Psoas muscle (tissue), 8 donors: ENCODE measurements at places on chromosomes 11 and 22.
A peak's percentile ranks its signal among the peaks of the same experiment; 100 is the strongest.

DNA sequence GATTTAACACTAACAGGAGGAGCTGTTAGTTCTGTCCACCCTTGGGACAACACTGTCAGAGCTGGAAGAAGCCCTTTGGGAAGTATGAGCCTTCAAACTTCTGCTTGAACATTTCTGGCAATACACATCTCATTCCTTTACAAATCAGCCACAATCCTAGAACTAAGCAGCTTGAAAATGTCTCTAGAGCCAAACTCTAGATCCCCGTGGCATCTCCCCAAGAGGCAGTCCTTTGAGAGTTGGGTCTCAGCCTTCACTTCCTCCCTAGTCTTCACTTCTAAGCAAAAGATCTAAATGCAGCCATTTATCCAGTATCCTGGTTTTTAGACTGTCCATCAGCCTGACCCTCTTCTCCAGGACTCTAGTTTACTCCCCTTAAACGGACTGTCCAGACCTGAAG is 26.9 kb downstream of the ARFGAP2 start:
- no peak for DNase-seq

- no peak for DNase-seq
Measured at GRCh38 chr11:127109796-127110480, 109.4 kb upstream of the KIRREL3 start.

DNA sequence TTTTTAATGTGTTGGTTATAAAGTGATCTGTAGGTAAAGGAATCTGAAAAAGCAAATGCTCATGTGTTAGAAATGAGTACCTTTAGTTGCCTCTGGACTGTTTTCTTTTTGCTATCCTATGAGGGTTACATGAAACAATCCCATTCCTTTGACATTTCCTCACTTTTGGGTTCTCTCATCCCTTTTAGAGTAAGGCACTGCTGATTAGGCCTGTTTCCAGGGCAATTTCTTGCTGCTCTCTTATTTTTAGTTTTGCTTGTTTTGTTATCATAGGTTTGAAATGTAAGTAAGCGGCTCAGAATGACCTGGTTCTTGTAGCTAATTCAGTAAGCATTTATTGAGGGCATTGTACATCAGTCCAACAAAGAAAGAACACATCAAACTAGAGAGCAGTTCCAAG is 138.9 kb downstream of the DDX10 start:
- DNase-seq: no peak

- DNase-seq: no peak
Measured at GRCh38 chr11:75667255-75667830, 1.5 kb downstream of the MAP6 start.

DNA sequence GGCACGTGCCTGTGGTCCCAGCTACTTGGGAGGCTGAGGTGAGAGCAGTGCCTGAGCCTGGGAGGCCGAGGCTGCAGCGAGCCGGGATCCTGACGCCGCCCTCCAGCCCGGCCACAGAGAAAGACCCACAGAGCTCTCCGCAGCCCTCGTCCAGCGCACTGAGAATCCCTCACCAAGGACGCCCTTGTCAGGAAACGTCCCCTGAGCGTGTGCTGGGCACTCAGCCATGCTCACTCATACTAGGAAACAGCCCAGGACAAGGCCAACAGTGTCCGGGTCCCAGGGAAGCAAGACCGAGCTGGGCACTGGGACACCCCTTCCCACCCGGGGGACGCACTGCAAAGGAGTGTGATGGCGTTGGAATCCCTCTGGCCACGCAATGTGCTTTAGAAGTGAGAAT is 14.5 kb downstream of the DEAF1 start:
- no peak for DNase-seq

DNA sequence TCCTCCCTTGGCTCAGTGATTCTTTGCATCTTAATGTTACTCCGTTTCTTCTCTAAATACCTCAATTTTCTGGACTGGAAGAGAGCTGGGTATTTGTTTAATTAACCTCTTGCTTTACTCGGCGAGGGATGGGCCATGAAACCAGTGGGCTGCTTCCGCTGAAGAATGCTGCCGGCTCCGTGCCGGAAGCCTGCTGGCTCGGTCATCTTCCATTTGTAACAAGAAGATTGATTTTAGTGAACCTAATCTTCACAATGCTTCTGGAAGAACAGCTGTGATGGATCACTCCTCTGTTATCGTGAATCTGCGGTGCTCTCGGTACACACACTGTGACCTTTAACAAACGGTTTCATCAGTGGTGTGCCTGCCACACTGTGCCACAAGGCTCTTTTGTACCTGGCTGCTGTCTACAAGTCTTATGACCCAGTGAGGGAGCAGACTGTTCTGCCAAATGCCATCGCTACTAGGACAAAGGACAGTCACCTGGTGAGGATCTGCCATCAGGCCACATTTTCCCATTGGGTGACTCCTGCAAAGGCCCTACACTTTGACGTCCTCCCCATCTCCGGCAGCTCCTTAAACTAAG is 25.3 kb upstream of the PARVB start:
- peak; percentile 63 for DNase-seq

DNA sequence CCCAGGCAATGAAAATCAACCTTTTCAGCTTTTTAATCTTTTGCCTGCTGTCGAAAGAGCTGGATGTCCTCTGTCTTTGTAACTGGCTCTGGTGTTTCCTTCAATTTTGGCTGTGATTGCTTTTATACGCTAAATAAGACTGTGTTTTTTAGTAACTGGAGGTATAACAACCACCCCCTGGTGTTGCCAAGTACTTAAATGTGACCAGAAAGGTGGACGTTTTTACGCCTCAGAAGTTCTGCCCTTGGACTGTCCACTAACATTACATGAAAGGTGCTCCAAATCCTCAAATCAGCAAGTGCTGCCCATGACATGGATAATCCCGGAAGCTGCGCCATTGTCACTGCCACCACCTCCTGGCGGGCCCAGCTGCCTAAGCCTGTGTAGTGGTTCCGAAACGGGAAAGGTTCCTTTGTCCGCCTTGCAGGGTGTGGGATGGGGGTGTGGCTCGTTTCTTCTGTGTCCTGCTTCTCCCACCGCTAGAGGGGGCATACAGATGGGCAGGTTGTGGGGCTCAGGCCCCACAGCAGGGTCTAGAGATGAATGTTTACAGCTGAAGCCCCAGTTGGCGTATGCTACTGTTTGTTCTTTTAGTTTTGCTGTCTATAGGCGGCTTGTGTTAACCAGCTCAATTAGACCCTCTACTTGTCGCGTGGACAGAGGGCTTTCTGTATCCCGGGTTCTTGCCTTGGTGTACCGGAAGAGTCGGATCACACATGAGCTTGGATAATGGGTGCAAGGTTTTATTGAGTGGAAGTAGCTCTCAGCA is 82.2 kb upstream of the SEPTIN5 start:
- no peak for DNase-seq

GRCh38 chr11:32118025-32118974 is 27.4 kb downstream of the RCN1 start:
- no peak for DNase-seq

GRCh38 chr11:113188371-113188834 is 126.0 kb upstream of the TTC12 start:
- no peak for DNase-seq

GRCh38 chr11:11169715-11170351 is 183.2 kb downstream of the CSNK2A3 start:
- no peak for DNase-seq

DNA sequence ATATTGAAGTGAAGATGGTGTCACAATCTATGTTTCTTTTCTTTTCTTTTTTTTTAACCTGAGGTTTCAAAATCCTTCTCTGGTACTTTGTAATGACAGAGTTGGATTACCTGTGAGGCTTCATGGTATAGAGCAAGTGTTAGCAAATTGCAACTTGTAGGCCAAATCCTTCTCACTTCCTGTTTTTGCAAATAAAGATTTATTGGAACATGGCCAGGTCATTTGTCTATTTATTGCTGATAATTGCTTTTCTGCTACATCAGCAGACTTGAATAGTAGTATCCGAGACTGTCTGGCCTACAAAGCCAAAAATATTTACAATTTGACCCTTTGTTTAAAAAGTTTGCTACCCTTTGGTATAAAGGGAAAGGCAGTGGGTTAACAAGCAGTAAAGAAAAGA is 1059.4 kb upstream of the CCDC90B start:
- no peak for DNase-seq

DNA sequence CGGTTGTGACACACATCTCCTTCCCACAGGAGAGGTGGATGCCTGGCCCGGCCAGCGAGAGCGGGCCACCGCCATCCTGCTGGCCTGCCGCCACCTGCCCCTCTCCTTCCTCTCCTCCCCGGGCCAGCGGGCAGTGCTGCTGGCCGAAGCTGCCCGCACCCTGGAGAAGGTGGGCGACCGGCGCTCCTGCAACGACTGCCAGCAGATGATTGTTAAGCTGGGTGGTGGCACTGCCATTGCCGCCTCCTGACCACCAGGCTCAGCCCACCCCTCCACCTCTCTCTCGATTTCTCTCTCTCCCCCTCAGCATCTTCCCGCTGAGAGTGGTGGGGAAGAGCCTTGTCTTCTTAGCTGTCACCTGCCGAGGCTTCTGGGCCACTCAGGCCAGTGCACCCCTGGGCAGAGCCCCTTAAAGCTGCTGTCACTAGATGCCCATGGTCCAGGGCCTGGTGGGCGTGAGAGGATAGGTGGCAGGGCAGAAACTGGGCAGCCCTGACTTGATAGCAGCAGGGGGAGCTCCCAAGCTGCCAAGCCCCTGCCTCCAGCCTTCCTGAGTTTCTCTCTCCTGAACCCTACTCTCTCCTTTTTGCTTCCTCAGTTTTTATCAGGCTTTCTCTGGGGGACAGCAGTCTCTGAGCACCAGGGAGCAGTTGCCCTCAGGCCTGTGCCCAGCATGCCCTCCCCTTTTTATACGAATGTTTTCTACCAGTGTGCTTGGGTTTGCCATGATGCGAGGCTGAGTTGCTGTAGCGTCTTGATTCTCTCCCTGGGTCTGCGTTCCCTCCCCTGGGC is 9.3 kb downstream of the SHISA8 start:
- DNase-seq: peak; percentile 45

DNA sequence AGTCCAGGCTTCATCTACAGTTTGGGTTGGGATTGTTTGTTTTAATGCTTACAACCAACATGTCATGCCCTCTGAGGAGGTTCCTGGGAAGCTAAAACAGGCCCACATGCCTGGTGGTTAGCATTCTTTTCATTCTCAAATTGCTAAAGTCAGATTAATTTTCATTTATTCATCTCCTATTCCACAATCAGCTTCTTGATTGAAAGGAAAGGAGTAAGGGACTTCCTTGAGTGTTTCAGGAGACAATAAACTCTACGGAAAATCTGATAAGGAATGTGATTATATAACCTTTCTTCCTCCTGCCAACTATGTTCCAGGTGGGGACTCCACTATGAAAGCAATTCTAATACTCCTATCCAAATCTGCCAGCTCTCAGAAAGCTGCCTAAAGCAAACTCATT is 30.8 kb downstream of the MRTFA start:
- no peak for DNase-seq

GRCh38 chr11:117575856-117576255 is 221.2 kb downstream of the DSCAML1 start:
- DNase-seq: no peak

- no peak for DNase-seq
Measured at GRCh38 chr11:44493383-44493782, 72.1 kb upstream of the CD82 start.

GRCh38 chr11:14927146-14927545 is 35.1 kb upstream of the CYP2R1 start:
- DNase-seq: no peak

DNA sequence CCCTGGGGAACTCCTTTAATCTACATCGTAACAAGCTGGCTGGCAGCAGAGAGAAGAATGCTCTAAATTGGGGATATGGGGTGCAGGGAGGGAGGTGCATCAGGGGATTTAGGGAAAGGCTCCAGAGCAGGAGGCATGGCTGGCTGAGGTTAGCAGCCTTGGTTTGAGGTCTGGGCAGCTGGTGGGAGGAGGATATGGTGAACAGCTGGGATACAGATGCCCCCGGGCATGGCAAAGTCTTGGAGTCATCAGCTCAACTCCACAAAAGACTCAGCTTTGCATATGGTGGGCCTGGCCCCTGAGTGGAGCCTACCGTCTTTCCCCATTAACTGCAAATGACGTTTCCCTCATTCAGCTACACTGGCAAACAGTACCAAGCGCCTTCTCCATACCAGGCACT is 5.4 kb downstream of the FAM83F start:
- DNase-seq: no peak

GRCh38 chr11:4006946-4007680 is 87.5 kb upstream of the RRM1 start:
- no peak for DNase-seq

DNA sequence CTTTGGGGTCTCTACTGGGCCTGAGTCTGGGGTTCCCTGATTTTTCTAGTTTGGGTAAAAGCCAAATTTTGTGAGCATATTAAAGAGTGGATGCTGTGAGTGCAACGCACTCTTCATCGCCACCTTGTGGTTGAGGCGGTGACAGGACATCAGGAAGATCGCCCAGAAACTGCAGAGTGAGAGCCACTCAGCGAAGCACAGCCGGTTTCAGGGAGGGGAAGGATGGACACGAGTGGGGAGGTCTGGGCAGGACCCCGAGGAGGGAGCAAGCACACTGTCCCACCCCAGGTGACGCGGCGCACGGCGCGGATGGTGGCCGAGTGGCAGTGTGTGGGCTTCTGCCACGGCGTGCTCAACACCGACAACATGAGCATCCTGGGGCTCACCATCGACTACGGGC is 9.1 kb downstream of the SELENOO start:
- DNase-seq: peak; percentile 69

DNA sequence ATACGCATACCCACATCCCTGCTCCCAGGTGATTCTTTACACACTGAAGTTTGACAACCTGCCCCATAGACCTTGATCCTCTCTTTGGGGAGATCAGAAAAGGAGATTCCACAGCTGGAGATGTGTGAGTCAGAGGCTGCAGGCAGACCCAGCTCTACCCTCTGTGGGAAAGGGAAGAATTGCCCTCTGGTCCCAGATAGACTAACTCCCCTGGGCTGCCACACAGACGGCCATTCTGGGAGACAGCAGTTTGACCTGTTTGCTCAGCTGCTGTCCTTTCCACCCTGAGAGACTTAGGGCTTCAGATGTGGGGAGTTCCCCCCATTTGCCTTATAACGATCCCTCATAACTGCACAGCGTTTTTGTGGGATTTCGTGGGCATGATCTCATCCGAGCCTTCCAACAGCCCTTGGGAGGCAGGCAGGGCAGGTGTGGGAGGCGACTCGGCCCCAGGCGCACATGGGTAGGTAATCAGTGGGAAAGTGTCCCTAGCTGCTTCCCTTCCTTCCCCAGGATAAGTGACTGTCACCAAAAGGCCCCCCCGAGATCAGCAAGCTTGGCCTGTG is 14.1 kb downstream of the FAM83F start:
- DNase-seq: no peak

- DNase-seq: no peak
Measured at GRCh38 chr22:38305471-38306448, 11.5 kb downstream of the CSNK1E start.

GRCh38 chr11:106585061-106585460 is 433.2 kb downstream of the GUCY1A2 start:
- no peak for DNase-seq

DNA sequence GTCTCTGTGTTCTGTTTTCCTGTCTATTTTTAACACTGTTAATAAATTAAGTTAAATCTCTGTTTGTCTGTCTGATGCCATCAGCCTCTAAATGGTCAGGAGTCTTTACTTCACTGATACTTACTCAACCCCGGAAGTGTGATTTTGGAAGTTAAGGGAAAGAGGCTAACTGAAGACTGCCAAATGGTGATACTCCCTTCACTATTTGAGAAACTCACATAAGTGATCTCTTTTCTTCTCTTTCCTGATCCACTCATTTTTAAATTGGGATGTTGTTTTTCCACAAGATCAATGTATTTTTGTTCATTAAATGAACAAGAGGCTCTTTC is 389 bp upstream of the CASP12 start:
- DNase-seq: no peak
